ENCODE measurements at places on chromosomes 12 and 14. TPM values are rescaled to one million over a fixed set of nuclear protein-coding genes. Genes with fewer than 3 reads are reported as not detected.
A peak's percentile ranks its signal among the peaks of the same experiment; 100 is the strongest.

DNA sequence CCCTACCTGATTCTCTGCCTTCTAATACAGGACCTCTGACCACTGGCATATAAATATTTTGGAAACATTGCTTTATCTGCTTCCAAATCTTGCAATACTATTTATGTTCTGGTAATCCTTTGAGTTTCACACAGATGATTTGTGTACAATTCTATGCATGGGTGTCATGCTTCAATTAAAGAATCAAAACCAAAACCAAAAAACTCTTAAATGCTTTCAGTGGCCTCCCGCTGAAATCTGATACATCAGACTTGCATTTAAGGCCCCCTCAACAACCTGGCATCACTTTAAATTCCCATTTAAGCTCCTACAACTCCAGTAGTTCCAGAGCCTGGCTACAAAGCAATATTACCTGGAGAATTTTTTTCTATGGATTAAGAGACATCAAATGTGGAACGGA is 221.7 kb upstream of the NAV3 start:
- no peak for DNase-seq

- no peak for DNase-seq
Measured at GRCh38 chr12:63897931-63898330, 53.4 kb downstream of the SRGAP1 start.

GRCh38 chr12:114998118-114998749 is 314.3 kb upstream of the TBX3 start:
- no peak for DNase-seq

GRCh38 chr14:100165376-100165775 is 5.9 kb upstream of the DEGS2 start:
- no peak for DNase-seq

GRCh38 chr14:55599250-55599879 is 19.4 kb downstream of the KTN1 start:
- DNase-seq: peak; percentile 82

GRCh38 chr12:42172441-42173210 is 28.0 kb upstream of the GXYLT1 start:
- DNase-seq: no peak

GRCh38 chr14:36208690-36209278 is 32.3 kb upstream of the PTCSC3 start:
- DNase-seq: no peak

GRCh38 chr14:73748858-73749357 is 34.7 kb upstream of the PNMA1 start:
- no peak for DNase-seq

- DNase-seq: no peak
Measured at GRCh38 chr12:10159280-10159679, 12.7 kb downstream of the OLR1 start.

- DNase-seq: no peak
Measured at GRCh38 chr12:128258866-128259555, 8.0 kb upstream of the TMEM132C start.

- no peak for DNase-seq
Measured at GRCh38 chr14:99454246-99454645, 26.4 kb downstream of the SETD3 start.

DNA sequence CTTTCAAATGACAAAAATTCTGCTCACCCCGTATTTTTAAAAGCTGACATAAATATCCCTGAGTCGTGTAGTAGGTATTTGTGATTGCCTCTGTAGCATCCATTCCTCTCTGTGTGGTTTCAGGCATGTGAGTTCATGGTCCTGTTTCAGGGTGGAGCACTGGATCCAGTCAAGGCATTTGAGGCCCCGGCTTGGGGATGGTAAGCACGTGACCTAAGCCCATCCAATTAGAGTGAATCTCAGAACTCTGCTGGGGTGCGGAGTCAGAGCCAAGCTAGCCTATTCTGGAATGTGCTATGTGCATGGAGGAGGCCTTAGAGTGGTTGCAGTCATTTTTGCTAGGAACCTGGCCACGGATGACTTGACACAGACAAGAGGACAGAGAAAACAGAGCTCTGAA is 4.3 kb upstream of the CSRP2 start:
- no peak for DNase-seq

DNA sequence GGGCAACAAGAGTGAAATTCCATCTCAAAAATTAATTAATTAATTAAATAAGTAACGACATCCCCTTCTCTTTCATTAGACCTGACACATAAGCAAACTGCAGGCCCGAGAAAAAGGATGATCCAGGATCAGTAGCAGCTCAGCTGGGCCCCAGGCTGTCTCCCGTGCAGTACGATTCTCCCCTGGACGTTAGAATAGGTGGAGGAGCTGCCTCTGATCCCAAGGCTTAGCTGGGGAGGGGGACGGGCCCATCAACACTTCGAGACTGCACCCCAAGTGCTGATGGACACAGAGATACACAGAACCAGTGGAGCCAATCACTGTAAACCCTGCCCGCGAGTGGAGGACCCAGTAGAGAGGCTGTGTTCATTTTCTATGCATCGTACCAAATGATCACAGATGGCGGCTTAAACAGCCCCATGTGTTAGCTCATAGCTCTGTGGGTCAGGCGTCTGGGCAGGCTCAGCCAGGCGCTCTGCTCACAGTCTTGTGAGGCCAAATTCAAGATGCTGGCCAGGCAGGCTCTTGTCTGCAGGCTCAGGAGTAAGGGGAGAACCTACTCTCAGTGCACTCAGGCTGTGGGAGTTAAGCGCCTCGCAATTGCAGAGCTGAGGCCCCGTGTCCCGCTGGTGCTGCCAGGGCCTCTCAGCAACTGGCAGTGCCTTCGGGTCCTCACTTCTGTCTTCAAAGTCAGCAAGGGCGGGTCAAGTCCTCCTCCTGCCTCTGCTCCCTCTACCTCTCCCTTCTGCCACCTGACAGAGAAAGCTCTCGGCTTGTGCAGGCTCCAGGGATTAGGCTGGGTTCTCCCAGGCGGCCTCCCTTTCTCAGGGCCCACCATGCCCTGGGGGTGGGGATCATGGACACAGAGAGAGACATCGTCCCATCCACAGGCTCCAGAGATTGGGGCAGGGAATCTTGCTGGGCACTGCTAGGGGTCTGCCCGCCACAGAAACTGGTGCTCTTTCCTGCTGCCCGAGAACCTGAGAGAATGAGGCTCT is 26.4 kb downstream of the RIMBP2 start:
- DNase-seq: no peak

- no peak for DNase-seq
Measured at GRCh38 chr12:70549340-70550179, 87.7 kb downstream of the PTPRB start.

GRCh38 chr12:52618216-52618615 is at the start of gene KRT73:
TSS of gene KRT73 (minus strand) at chr12:52618559. CDS start at chr12:52618524, 35 bp downstream.
- DNase-seq: no peak

- no peak for DNase-seq
Measured at GRCh38 chr12:2494486-2495192, 300.1 kb upstream of the FKBP4 start.

DNA sequence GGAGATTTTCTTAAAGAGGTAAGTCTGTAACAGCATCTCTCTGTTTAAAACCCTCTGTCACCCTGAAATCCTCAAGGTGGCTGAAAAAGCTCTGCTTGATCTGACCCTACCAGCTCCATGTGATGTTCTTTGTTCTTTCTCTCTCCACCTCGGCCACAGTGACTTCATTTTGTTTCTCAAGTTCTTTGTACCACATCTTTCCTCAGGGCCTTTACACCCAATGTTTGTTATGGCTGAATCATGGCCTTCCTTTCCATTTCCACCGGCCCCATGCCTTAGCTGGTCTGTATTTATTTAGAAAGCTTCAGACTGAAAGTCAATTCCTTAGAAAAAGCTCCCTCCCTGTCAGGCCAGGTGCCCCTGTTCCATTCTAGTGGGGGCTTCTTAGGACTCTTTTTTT is 431.2 kb downstream of the NAV3 start:
- DNase-seq: no peak

- no peak for DNase-seq
Measured at GRCh38 chr12:76180401-76181277, 96.2 kb upstream of the NAP1L1 start.

GRCh38 chr12:67339530-67339929 is 70.4 kb downstream of the CAND1 start:
- DNase-seq: no peak

DNA sequence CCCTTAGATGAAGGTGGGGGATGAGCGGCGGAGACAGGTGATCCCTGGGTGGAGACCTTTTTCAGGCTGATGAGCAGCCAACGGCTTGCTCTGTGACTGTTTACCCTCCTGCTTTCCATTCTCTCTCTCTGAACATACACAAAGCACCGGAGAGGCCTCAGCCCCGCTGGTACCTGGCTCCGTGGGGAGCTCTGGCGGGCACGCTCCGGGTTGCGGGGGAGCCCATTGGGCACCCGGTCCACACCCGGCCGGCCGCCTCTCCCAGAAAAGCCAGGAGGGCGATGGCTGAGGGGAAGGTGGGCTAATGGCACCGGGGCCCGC is 545 bp downstream of the SMARCC2 start:
- DNase-seq: no peak

- DNase-seq: peak; percentile 13
Measured at GRCh38 chr12:110689281-110690126, 589 bp upstream of the HVCN1 start.

- no peak for DNase-seq
Measured at GRCh38 chr14:98122527-98122926, 1149.5 kb downstream of the BCL11B start.

XRCC3 gene
- total RNA-seq: 52.9 TPM

CLEC4A gene
- total RNA-seq: 0.47 TPM

KRT83 gene
- total RNA-seq: not detected

CDK2 gene
- total RNA-seq: 76.4 TPM

CFL2 gene
- 18.6 TPM for total RNA-seq

GALNT8 gene
- not detected for total RNA-seq

SMCO3 gene
- not detected for total RNA-seq

OASL gene
- total RNA-seq: 231 TPM

FOXA1 gene
- total RNA-seq: 131 TPM

SLC10A1 gene
- not detected for total RNA-seq

ADAMTS20 gene
- total RNA-seq: not detected

LMO3 gene
- not detected for total RNA-seq

LRP1-AS gene
- not detected for total RNA-seq

GRIN2B gene
- 0.05 TPM for total RNA-seq
